ENCODE measurements at places on chromosomes 7 and 10. TPM values are rescaled to one million over a fixed set of nuclear protein-coding genes. Genes with fewer than 3 reads are reported as not detected.

The CCDC172 gene
- total RNA-seq: not detected

GRCh38 chr10:13922586-13922985 is 335.8 kb downstream of the PRPF18 start:
- no peak for DNase-seq

The GRK5 gene
- 53.8 TPM for total RNA-seq

GRCh38 chr10:111556666-111557065 is 479.8 kb downstream of the ADRA2A start:
- no peak for DNase-seq

- no peak for DNase-seq
Observed at GRCh38 chr7:111568870-111569462, 6.7 kb upstream of the IMMP2L start.

The AFAP1L2 gene
- total RNA-seq: 207 TPM

The SH2D4B gene
- 0.37 TPM for total RNA-seq

The TFPI2 gene
- total RNA-seq: 2.0 TPM

- DNase-seq: no peak
Observed at GRCh38 chr10:31771331-31771831, 157.2 kb downstream of the ARHGAP12 start.

DNA sequence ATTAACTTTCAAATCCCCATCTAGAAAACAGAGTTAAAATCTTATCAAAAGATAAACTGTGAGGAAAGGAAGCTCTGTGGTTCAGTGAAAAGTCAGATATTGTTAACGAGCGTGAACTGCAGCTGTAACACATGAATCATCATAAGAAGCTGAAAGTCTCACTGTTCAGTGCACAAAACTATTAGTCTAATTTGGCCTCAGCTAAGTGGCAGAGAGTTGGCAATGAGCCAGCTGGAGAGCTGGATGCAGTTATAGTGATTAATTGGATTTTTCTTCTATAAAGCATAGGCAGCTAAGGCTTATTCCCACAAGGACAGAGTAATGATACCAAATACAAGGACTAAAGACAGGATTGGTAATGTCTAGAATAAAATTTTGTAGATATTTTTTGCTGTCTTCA is 101.1 kb upstream of the ABCB5 start:
- DNase-seq: no peak

The TMEM196 gene
- total RNA-seq: not detected

DNA sequence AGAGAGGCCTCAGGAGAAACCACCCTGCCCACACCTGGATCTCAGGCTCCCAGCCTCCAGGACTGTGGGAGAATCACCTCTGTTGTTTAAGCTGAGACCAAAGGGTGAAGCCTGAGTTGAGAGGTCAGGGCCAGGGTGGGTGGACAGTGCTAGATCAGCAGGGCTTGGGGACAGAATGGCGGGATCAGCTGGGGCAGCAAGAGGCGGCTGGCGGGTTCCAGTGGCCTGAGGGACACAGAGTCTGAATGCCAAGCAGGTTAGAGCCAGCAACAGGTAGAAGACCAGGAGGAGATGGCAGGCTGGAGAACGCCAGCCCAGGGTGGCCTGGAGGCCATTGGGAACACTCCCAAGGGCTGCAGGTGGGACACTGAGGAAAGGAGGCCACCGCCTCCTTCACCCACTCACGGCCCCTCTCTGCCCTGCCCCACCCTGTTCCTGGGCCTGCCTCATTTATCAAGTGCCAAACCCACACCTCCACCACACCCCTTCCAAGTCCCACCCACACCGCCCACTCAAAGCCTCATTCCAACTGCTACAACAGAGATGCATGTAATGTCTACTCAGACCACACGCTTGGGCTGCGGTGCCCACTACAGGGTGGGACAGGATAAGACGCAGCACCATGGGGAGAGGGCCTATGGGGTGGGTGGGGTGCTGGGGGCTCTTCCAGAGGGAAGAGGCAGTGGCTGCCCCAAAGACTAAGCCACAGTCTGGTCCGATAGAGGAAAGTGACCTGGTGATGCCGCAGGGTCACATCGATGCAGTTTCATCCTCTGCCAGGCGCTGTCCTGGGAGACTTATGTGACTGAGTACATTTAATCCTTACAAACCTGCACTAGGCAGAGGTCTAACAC is 173.9 kb downstream of the TNS3 start:
- DNase-seq: peak; percentile 66

- DNase-seq: peak; percentile 46
Observed at GRCh38 chr7:151895008-151895630, 18.2 kb upstream of the PRKAG2 start.

DNA sequence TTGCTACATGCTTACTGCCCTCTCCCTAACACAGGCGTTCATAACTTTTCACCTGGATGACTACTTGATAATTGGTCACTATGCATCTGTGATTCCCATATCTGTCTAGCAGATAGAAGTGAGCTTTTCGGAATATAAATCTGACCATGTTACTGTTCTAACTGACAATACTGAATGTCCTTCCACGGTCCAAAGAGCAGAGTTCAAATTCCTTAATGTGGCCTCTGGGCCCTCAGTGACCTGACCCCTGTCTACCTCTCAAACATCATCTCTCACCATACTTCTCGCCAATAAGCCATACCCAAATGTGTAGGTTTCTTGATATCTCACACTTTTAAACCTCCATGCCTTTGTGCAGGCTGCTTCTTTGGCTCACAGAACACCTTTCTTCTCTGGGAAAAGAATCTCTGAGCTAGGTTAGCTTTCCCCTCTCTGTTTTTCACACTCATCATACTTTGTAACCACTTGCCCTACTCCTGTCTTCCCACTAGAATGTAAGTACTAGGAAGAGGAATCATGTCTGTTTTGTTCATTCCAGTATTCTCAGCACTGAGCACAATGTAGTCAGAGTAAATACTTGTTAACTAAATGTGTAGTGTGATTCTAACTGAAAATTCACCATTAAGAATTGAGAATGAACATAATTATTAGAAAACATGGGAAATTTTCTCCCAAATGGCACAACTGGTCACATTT is 39.2 kb upstream of the LRRC17 start:
- no peak for DNase-seq

The NPFFR1 gene
- 0.09 TPM for total RNA-seq
